Activated naive CD4-positive, alpha-beta T cell treated with anti-CD3 and anti-CD28 coated beads, Interleukin-2, amount 50 U/mL, for 72 hours (primary cell): ENCODE measurements at places on chromosomes 1 and 21.

DNA sequence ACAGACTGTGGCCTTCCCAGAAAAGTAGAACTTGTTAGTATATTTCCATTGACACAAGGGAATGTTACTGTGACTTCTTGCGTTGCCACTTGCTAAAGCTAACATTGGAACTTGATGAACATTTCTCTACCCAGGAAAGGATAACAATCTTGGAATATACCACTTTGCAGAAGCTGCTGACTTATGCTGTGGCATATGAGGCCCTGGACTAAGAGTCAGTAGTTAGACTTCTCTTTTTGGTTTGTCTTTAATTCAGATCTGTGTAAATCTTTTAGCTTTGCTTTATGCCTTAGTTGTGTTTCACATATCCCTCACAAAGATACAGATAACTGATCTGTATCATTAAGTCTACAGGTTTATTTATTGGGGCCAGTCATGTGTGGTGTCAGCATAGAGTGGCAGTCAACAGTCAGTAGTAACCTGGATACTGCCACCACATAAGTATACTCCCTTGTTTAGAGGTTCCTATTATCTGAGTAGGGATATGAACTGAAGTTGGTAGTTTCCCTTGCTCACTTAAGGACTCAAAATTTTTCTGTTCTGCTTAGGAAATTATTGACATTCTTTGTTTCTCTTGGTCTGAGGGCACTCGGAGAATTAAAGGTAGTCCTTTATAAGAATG is 14.7 kb downstream of the RNF2 start:
- no peak for DNase-seq

GRCh38 chr21:36709868-36710728 is 11.2 kb downstream of the SIM2 start:
- DNase-seq: no peak

DNA sequence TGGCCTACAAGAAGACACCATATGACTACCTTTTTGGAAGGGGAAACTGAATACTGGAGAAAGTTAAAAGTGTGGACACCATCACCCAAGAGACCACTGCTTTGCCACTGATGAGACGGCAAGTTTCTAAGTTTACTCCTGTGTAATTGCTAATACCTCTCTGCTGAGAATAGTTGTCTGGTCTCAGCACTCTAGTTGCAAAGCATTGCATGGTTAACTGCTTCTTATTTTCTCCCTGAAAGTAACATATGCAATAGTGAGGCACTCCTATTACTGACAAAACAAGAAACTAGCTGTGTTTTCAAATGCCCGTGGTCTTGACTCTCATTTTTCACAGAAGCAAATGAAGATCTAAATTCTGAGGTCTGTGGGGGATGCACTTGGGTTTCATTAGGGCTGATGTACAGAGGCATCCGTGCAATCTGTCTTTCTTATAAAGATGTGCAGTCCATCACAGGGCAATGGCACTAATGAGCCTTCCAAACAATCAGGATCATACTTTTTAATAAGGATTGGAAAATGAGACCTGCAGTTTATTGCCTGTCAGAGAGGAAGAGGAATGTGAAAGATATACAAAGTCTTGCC is 62.9 kb downstream of the IFI44 start:
- no peak for DNase-seq

GRCh38 chr1:77970192-77970591 is 8.7 kb downstream of the FUBP1 start:
- no peak for DNase-seq

GRCh38 chr21:44759628-44760285 is 41.9 kb downstream of the UBE2G2 start:
- DNase-seq: no peak

DNA sequence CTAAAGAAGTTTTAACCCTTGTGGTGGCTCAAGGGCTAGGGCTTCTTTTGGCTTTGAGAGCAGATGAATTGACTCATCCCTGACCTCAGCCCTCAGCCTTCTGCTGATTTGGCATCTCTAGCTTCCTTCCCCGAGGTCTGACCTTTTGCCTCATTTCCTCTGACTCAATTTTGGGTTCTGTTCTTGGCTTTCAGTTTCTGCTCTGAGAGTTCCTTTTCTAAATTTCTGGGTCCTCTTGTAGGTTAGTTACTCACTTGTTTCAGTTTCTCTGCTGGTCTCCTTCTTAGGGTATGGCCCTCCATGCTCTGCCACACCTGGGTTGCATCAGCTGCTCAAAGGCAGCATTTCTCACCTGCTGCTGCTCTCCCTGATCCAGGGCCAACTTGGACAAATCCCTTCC is 19.4 kb downstream of the PDE4B start:
- DNase-seq: peak; percentile 74

- DNase-seq: no peak
Observed at GRCh38 chr1:90959352-90960206, 62.3 kb downstream of the ZNF644 start.

- DNase-seq: no peak
Observed at GRCh38 chr1:77156214-77156613, 63.0 kb downstream of the PIGK start.

GRCh38 chr1:200153277-200154055 is 126.0 kb downstream of the NR5A2 start:
- DNase-seq: peak; percentile 71

DNA sequence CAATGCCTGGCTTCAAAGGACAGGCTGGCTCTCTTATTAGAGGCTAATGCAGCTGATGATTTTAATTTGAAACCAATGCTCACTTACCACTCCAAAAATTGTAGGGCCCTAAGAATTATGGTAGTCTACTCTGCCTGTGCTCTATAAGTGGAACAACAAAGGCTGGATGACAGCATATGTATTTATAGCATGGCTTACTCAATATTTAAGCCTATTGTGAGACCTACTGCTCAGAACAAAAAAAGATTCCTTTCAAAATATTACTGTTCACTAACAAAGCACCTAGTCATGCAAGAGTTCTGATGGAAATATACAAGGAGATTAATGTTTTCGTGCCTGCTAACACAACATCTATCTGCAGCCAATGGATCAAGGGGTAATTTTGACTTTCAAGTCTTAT is 73.8 kb upstream of the DUSP10 start:
- DNase-seq: no peak

- peak; percentile 11 for DNase-seq
Observed at GRCh38 chr1:10612436-10613160, 137.8 kb downstream of the PEX14 start.

- DNase-seq: no peak
Observed at GRCh38 chr1:228287541-228288425, 79.9 kb downstream of the OBSCN start.

DNA sequence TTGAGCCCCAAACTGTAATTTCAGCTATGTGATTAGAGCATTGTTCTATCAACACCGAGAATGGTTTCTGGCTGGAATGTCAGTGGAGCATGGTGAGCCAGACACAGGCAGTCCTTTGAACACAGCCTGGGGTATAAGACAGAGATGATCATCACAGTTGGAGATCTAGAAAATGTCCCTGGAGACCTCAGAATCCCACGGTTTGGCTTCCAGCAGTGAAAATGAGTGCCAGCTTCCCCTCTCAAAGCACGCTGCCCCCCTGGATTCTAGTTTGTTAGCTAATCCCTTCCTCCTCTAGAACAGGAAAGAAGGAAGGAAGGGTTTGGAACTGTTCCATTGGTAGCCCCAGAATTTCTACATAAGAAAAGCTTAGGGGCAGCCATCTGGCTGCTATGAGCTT is 59.9 kb upstream of the JAK1 start:
- no peak for DNase-seq

- no peak for DNase-seq
Observed at GRCh38 chr1:233016798-233017197, 66.4 kb downstream of the NTPCR start.

DNA sequence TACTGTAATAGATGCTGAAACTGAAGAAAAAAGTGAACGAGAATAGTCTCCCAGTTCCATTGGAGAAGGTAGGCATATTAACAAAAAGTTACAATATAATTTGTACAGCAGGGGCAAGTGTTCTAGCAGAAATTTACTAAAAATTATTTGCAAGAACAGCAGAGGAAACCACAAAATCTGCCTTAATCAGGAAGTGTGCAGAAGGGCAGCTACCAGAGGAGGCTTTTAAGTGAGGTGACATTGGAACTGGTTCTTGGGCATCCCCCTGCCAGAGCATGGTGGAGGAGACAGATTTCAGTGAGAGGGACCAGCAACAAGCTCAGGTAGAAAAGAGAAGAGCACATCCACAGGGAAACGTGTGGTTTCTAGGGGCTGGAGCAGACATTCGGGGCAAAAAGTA is 279.3 kb upstream of the CAMK1G start:
- no peak for DNase-seq

GRCh38 chr1:210499956-210500355 is 171.3 kb downstream of the HHAT start:
- DNase-seq: no peak

DNA sequence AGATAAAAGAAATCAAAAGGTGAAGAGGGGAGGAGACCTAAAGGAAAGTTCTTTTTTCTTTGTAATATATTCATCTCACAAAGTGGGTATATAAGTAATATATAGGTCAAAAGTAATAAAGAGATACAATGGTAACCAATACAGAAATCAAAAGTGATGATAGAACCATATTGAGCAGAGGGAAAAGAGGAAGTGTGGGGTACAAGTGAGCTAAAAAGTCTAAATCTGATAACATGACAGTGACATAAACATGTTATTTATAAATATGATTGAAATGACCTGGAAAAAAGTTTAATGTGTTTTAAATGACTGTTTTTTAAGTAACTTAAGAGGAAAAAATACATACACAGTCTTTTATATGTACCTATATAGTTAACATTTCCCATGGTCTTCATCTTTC is 70.5 kb downstream of the MRPL39 start:
- no peak for DNase-seq

GRCh38 chr1:230708631-230709580 is 5.0 kb downstream of the AGT start:
- DNase-seq: no peak

- DNase-seq: no peak
Observed at GRCh38 chr1:18549906-18550305, 69.2 kb downstream of the KLHDC7A start.

GRCh38 chr1:36876990-36877389 is 157.3 kb downstream of the GRIK3 start:
- no peak for DNase-seq

DNA sequence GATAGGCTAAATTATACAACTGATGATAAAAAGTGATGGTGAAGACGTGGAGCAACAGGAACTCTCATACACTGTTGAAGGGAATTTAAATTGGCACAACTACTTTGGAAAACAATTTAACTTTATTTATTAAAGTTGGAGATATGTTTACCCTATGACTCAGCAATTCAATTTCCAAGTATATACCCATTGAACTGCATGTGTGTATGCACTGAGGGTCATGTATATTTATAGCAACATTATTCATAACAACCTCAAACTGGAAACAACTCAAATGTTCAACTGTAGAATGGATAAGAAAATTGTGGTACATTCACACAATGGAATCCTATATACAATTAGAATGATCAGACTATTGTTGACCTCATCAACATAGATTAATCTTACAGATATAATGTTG is 16.5 kb upstream of the BCAS2 start:
- DNase-seq: no peak

DNA sequence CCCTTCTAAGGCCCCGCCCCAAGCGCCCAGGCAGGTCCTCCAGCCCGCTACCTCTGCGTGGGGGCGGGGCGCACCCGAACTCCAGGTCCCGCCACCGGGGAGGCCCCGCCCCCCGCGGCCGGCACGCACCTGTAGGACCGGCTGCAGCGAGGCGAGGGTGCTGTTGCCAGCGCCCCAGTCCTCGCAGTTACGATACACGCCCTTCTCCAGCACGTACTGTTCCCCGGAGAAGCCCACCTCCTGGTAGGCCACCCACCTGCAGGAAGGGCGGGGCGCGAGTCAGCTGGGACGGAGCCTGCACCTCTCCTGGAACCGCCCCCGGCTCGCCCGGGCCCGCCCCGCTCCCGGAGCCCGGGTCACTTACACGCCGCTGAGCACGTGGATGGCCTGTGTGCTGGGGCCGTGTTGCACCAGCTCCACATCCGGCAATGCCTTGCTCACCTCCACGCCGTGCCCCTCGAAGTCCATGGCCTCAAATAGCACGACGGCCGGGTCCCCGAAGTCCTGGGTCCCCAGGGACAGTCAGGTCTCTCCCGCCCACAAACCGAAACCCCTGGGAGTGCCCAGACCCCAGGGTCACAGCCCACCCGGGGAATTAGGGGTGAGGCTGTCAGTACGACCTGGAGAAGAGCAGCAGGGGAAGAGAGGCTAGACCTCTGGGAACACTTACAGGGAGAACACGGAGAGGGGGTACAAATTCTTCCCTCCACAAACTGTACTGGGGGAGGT is 17.3 kb downstream of the CRYBG2 start:
- peak; percentile 67 for DNase-seq

GRCh38 chr1:235945775-235946570 is 79.3 kb upstream of the LYST start:
- no peak for DNase-seq

GRCh38 chr1:217674028-217674729 is 43.0 kb downstream of the SPATA17 start:
- no peak for DNase-seq

GRCh38 chr1:153474347-153474746 is 13.9 kb upstream of the S100A7 start:
- no peak for DNase-seq

DNA sequence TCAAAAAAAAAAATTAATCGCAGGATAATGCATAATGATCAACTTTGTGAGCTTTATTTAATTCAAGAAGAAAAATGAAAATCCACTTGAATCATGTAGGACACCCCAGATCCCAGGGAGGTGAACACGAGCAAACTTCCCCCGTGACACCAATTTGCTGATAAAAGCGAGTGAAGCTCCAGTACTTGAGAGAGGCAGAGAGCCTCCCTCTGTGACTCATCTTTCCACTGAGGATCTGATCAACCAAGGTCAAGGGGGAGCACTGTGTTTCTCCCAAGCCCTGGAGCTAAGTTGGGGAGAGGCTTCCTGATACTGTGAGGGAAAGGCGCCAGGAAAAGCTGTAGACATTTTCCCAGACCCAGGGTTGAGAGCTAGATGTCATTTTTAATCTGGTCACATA is 160.9 kb downstream of the SLC44A5 start:
- DNase-seq: no peak

GRCh38 chr21:44612669-44613229 is 870 bp downstream of the KRTAP10-8 start:
- DNase-seq: no peak

GRCh38 chr1:82464362-82465001 is 663.7 kb downstream of the ADGRL2 start:
- DNase-seq: no peak

DNA sequence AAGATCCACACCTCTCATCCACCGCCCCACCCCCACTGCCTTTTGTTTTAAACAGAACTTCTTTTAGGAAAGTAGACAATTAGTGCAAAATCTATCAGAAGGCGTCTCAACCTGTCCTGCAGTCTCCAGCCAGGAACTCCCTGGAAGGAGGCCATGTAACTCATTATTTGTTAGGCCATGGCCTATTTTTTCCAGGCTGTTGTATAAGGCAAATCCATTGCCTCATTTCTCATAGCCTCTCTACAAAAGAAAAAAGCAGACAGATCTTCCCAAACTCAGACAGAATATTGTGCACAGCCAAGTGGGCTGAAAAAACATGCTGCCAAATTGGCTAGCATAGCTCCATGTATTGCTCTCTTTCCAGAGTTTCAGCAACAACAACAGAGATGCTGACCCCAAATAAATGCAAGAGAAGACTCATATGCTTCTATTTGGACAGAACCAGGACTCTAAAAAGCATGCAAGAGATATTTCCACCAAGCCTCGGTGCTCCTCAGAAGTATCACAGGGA is 770.7 kb upstream of the CXADR start:
- no peak for DNase-seq

- DNase-seq: no peak
Observed at GRCh38 chr1:19260211-19261138, 8.9 kb downstream of the MRTO4 start.
